ENCODE measurements at places on chromosomes 7 and 10.

- no peak for DNase-seq
These were observed 78.1 kb upstream of the NEBL start for GRCh38 chr10:20975236-20975635.

GRCh38 chr7:139829775-139830117 lies 682 bp downstream of the TBXAS1 start:
- DNase-seq, result no peak

DNA sequence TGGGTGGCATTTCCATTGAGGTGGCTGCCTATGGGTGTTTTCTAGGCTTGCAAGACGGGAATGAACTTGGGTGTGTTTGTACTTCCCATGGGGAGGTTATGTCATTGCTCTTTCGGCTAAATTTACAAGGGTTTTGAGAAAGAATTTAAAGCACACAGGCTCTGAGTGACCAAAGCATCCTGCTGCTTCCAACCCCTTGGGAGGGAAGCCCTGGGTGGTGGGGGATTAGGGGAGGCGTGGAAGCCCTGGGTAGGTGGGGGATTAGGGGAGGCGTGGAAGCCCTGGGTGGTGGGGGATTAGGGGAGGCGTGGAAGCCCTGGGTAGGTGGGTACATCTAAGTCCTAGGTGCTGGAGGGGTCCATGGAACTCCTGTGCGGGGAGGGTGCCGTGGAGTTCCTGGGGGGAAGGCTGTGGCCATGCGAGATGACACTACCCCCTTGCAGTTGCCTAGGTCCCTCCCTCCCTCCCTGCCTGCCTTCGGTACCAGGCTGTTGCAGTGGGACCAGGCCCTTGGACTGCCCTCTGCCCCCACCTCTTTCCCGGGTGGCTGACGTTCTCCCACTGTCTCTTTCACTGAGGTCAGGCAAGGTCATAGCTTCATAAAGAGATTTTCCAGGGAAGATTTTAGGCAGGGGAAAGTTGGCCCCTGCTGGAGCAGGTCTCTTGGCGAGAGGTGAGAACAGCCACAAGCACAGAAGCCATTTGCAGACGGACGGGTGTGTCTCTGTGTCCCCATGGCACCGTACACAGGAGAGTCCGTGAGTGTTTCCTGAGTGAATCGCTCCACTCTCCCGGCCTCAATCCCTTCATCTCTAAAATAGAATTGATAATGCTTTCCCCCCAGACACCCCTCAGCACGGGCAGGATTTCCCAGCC lies 19.5 kb downstream of the PRF1 start:
- no peak for DNase-seq

DNA sequence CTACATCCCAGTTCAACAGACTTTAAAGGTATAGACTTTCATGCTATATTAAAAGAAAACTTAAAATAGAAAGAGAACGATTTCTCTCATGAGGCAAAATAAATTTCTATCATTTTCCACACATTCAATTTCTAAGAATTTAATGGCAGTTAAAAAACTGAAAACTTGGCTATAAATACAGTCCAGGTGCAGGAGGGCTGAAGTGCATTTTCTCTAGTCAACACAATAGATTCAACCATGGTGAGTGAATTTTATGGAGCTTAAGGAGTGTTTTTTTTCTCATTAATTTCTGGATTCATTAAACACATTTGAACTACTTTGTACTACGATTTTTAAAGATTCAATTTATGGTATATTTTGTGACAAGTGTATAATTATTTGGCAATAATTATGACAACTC lies 240.8 kb upstream of the SLC26A5 start:
- no peak for DNase-seq

- no peak for DNase-seq
These were observed 803.2 kb downstream of the PHTF2 start for GRCh38 chr7:78601728-78602127.

- no peak for DNase-seq
These were observed 15.7 kb downstream of the SLC35B4 start for GRCh38 chr7:134300988-134301387.

DNA sequence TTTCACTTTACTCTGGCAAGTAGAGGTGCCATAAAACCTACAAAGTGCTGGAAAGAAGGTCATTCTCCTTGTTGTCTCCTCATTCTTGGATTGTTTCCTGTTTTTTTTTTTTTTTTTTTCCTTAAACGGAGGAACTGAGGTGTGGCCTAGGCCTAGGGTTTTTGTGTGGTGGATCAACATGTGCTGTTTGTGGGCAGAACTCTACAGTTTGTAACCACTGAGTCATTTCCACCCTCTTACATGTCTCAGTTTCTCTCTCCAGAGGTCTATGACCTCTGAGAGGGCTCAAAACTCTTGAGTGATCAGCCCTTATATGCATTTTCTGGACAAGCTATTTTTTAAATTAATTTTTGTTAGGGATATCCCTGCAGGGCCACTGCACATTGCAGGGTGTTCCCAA lies 296.0 kb downstream of the PPP1R3A start:
- no peak for DNase-seq

- no peak for DNase-seq
These were observed 4.3 kb upstream of the PCBD1 start for GRCh38 chr10:70892631-70893030.

DNA sequence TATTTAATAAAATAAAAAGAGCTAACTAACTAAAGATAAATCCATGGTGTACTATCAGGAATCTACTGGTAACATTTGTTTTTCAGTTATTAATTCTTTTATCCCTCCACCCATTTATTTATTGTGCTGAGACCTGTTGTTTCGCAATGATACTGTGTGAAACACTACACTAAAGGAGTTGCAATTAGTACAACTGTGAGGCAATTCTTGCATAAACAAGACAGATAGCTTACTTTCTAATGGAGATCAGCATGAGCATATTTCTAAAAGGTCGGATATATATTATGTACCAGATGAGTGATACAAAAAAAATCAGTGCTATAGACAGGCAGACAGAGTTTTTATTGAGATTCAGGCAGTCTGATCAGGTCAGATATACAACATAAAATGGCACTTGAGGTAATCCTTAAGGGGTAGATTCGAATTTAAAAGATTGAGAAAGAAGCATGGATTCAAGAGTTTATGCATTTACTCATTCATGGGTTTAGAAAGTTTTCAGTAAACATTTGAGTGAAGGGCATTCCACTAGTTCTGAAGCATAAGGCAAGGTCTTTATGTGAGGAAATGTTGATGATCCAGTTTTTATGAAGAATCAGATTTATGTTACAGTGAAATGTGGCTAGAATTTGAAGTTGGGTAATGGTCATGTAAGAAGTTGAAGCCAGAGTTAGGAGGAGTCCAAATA lies 147.6 kb downstream of the POLR1F start:
- DNase-seq, result no peak

- DNase-seq, result no peak
These were observed 20.3 kb downstream of the NCAPG2 start for GRCh38 chr7:158684329-158684728.

GRCh38 chr10:17144757-17145156 lies 15.1 kb upstream of the CUBN start:
- DNase-seq, result no peak

DNA sequence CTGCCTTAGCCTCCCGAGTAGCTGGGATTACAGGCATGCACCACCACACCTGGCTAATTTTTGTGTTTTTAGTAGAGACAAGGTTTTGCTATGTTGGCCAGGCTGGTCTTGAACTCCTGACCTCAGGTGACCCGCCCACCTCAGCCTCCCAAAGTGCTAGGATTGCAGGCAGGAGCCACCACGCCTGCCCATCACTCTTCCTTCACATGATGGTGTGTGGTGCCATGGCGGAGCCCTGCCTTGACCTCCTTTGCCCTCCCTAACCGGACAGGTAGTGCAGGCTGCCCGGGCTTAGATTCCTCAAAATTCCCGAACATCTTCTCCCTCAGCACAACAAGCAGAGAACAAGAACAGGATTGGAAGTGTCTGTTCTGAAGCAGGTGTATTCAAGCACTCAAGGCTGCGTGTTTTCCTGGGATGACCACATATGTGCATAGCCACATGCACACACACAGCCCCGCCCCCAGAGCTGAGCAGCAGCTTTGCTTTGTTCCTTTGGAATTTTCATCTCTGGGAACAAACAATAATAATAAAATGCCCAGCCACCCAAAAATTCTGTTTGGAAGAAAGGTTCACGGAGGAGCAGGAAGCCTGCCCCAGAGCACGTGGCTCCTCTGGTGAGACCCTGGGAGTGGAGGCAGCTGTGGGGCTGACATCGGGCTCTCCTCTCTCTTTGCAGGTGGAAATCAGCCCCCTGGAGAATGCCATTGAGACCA lies 131.3 kb upstream of the NPS start:
- no peak for DNase-seq

DNA sequence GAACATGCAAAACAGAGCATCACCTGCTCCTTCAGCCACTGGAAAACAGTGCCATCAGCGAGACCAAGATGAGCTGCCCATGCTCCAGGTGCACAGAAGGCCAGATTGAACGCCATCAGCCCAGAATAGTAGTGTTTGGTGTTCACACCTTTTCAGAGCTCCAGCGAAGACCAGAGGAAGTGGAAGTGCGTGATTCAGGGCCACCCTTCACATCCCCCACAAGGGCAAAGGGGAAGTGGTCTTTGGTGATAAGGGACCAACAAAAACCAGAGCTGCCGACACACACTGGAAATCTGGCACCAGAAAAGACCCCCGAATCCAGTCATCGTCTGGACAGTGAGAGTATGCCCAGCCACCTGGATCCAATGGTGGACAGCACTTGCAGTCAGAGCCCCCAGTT lies 29.5 kb upstream of the TMEM72 start:
- DNase-seq, result no peak

- DNase-seq, result no peak
These were observed 1118.6 kb downstream of the SORCS3 start for GRCh38 chr10:105759669-105760068.

DNA sequence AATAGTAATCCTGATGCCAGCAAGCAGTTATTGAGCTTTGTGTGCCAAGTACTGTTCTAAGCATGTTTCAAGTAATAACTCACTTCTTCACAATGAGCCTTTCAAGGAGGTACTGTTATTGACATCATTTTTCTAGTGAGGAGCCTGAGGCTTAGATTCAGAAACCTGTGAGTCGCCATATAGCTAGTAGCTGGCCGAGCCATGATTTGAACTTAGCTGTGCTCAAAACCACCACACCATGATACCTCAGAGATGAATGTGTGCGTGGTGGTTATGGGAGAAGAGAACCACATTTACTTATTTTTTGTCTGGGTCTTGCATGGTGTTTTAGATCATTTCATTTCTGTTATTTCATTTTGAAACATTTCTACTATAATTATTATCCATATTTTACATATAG lies 578.9 kb downstream of the AUTS2 start:
- DNase-seq, result no peak

DNA sequence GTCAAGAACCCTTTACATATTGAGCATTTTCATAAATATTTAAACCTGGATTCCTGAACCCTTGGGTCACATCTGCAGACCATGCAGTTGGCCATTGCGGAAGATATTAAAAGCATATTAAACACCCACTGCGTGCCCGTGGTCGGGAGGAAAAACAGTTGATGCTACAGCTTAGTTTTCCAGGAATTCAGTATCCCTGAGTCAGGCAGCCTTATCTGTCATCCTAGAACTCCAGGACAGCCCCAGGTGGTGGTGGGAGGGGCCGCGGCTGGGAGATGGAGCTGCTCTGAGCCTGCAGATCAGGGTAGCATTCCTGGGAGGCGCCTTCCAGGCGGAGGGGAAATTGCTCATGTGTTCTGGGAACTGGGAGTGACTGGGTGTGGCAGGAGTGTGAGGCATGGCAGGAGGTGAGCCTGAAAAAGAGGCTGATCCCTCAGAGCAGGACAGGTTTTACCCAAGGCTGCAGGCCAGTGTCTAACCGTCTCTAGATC lies 222.9 kb upstream of the SH2B2 start:
- no peak for DNase-seq

GRCh38 chr7:124942399-124942798 lies 12.8 kb upstream of the POT1 start:
- no peak for DNase-seq

- no peak for DNase-seq
These were observed 36.6 kb downstream of the ERCC6 start for GRCh38 chr10:49502358-49502757.

GRCh38 chr10:26755443-26755903 lies 58.0 kb downstream of the PDSS1 start:
- no peak for DNase-seq

DNA sequence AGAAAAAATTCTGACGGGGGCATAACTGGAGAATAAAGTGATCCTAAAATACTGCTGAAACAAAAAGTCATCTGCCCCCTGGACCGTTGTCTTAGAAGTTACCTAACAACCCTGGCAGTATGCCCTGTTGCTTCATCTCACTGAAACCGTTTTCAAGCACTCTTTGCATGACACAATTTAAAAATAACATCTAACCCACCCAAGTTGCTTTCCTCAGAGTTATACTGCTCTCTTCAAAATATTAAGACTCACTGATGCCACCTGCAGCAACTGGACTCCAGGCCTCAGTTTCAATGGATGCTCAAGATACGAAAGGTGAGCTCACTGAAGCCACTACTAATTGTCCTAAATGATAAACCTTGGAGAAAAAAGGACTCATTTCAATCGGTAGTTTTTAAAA lies 57.4 kb downstream of the CDK6 start:
- no peak for DNase-seq

- DNase-seq, result no peak
These were observed 6.2 kb downstream of the FAM241B start for GRCh38 chr10:69636273-69636575.

DNA sequence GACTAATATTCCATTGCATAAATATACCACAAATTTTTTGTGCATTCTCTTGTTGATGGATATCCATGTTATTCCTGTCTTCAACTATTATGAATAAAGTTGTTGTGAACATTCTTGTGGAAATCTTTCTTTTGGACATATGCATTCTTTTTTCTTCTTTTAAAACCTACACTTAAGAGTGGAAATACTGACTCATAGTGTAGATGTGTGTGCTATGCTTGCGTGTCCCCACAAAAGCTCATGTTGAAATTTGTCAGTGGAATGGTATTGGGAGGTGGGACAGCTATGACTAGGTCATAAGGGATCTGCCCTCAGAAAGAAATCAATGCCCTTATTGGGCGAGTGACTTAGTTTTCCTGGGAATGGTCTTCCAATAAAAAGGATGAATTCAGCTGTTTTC lies 203.6 kb upstream of the PRSS58 start:
- no peak for DNase-seq

DNA sequence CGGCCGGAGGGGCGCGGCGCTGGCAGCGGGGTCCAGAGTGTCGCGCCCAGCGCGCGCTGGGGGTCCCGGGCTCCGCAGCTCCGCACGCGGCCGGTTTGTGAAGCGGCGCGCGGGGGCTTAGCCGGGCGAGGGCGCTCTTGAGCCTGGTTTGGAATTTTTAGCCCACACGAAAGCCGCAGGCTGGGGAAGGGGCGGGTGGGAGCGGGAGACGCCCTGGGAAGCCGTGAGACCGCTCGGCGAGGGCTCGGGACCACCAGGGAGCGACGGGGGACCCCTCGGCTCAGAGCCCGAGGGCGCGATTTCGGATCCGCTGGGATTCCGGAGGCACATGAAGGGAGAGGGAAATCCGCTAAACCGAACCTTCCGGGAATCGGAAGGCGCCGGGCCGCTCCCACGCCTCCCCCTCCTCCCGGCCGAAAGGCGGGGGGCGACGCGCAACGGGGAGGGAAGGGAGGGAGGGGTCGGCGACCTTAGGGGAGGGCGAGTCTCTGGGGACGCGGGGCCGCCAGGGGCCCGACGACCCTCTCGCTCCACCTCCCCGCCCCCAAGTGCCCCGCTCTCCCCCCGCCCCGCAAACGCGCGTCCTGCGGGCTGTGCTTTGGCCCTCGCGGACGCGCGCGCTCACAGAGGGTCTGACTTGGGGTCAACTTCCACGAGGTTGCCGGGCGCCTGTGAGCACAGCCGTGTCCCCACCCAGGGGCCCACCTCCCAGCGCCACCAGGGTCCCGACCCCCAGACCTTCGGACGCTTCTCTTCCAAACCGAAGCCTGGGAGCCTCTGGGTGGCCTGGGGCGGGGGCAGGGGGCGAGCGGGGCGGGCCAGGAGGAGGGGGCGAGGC lies 5.1 kb upstream of the ELFN1 start:
- DNase-seq, result no peak
